Tibial nerve (tissue), 4 donors: ENCODE measurements at places on chromosomes 7 and 10. TPM values are rescaled to one million over a fixed set of nuclear protein-coding genes. Genes with fewer than 3 reads are reported as not detected.

Gene RAMP3
- total RNA-seq: 31.6 TPM

Gene VGF
- not detected for total RNA-seq

Gene AS3MT
- 5.4 TPM for total RNA-seq

Gene STOX1
- 3.5 TPM for total RNA-seq

DNA sequence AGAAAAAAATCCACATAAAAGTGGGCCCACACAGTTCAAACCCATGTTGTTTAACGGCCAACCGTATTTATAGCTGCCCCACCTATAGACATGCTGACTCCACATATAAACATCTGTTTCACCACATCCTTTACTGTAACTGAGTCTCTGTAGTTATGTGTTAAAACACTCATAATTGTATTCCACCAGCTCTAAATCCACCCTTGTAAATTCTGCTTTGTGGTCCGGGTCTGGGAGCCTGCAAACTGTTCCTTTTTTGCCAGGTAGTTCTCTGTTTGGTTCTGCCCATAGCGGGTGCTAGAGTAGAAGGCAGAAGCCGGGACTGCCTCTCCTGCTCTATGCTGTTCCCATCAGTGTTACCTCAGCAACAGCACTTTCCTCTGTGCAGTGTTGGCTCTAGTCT lies 20.2 kb upstream of the FHIP2A start:
- no peak for DNase-seq

DNA sequence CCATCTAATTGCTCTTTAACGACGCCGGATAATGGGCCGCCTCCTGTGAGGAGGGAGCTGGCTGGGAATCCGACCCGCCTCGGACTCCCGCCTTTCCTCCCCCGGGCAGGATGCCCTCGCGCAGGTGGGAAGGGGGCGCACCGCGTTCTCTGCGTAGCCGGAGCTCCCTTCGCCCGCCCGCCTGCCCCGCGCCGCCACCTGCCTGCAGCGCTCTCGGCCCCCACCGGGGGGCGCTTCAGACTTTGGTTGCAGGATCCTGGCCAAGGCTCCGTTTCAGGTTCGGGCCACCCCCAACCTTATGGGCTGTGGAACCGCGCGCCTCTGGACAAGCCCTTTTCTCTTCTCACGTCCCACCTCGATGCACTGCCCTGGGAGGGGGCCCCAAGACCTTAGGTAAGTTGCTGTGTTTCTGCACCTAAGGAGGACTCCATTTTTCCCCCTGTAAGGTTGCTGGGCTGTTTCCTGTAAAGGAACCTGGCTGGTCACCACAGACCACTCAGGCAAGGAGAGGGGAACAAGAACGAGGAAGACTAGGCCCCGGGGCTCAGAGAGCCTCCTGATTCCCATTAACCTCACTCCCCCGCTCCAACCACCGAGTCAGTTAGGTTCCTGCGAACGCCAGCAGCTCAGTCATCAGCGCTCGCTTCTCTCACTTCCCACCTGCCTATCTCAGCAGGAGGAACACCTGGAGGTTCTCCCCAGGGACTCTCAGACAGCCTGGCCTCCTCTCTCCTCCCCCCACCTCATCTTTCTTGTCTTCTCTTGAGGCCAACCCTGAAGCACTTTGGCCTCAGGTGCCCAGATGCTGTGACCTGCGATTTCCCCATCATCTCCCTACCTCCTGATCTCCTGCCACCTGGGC lies 11.3 kb upstream of the KAZALD1 start:
- no peak for DNase-seq

DNA sequence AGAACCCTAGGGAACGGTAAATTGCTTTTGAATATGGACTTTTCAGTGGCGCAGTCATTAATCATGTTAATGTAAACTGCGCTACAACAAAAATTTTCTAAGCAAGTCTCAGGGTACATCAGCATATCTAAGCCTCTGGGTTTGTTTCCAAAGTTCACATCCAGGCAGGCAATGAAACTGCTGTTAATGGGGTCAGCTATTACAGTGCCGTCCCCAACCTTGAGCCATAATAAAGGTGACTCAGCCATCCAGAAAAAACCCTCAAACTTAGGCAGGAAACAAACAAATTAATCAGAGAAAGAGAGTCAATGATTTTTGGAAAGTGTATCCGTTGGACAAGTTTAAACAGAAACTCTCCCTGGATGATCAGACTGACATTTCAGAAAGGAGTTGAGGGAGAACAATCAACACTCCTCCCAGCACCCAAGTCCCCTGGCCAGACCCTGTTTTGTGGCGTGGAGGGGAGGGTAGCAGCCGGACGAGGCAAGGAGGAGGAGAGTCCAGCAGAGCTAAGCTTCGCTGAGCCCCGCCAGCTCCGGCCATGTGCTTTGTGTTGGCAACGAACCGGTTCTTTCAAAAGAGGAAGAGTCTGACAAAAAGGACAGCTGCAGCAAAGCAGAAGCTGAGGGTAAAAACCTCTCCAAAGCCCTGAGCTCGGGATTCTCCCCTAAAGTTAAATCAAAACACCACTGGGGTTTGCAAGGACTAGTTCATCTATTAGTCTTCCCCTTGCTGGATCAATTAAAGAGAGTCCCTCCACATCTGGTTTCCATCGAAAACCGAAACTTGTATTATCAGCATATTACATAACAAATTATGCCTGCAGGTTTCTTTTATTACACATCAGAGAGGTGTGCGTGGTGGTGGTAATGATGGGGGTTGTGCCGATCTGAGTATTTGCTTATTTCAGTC lies 3.6 kb downstream of the FAM53B start:
- DNase-seq: no peak

- no peak for DNase-seq
Observed at GRCh38 chr10:47332371-47332770, 10.1 kb downstream of the GDF2 start.

DNA sequence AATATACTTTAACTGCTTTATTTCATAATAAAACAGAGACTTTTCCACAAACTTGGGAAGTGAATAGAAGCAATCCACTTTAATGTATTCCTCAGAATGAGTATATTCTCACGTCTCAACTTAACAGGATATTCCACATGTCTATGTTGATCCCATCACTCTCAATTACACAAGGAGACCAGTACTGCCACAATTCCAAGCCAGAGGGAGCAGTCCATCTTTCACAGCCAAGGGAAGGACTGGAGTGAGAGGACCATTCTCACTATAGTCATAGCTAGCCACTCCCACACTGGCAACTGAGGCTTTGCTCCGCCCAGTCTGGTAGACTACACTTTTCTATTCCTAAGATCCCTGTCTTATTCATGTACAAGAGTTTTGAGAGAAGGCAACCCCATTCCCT lies 553.9 kb downstream of the CNTNAP2 start:
- DNase-seq: no peak
